Stimulated activated CD4-positive, alpha-beta T cell treated with anti-CD3 and anti-CD28 coated beads, Interleukin-1b, Interleukin-23, amount 100 ng/mL, for 24 hours (primary cell): ENCODE measurements at places on chromosomes 16 and 17.

DNA sequence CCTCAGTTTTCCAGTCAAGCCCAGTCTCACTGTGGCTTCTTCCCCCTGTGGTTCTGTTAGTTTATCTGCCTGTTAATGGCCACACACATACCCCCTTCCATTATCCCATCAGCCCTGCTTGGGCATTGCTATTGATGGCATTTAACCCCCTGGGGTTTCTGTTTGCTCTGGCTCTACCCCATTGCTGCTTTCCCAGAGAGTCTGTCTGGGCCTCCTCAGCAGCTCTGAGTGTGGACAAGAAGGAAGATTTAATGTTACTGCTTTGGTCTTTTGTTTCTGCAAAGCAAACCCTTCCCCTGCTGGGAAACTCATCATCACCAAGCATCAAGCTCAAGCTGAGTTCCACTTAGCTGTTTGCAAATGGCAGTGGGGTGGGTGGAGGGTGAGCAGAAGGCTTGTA, 162.7 kb downstream of the CCT6B start:
- DNase-seq = no peak

DNA sequence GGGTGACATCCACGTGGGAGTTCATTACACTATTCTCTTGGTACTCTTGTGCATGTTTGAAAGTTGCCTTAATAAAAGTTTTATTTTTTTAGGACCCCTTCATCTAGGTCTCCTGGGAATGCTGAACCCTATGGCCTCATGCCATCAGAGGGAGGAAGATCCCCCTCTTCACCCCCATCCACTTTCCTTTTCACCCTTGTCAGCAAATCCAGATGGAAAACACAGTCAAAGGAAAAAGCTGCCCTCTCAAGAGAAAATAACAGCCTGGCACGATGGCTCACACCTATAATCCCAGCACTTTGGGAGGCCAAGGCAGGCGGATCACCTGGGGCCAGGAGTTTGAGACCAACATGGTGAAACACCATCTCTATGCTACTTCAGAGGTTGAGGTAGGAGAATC, 274.2 kb downstream of the XYLT1 start:
- DNase-seq = no peak

- DNase-seq = no peak
Observed at GRCh38 chr17:75895370-75896155, 1.2 kb downstream of the TRIM65 start.

DNA sequence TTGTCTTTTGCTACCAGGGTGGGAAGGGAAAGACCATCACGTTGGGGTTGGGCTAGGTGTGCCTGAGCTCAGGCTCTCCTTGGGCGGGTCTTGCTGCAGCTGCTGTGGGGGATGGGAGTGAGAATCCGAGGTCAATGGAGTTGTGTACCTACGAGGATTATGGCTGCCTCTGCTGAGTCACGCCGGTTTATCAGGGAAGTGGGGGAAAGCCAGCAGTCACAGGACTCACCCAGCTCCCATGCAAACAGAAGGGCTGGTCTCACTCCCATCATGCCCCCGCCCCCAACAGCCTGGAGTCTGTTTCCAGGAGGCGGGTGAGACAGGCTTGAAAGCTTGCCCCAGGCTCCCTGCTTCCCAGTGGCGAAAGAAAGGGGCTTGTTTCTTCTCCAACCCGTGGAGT, 1259.0 kb upstream of the GOT2 start:
- no peak for DNase-seq

GRCh38 chr17:49715216-49715615, 7.5 kb upstream of the SLC35B1 start:
- DNase-seq = no peak

DNA sequence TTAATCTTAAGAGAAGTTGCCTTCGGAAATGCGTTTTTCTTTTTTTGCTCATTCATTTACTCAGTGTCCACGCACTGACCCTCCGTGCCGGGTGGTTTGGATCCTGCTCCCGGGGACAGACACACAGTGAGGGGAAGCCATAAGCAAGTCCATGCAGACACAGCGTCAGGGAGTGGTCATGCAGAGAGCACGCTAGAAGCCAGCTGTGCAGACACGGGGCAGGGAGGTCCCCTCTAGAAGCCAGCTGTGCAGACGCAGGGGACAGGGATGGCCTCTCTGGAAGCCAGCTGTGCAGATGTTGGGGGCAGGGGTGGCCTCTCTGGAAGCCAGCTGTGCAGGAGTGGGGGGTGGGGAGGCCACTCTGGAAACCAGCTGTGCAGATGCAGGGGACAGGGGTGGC, 4.8 kb downstream of the GAA start:
- no peak for DNase-seq

GRCh38 chr17:75894049-75894733, 2.6 kb downstream of the TRIM65 start:
- DNase-seq = no peak

GRCh38 chr17:55334881-55335540, 70.3 kb downstream of the HLF start:
- DNase-seq = no peak
